ENCODE measurements at places on chromosomes 6 and 20.

DNA sequence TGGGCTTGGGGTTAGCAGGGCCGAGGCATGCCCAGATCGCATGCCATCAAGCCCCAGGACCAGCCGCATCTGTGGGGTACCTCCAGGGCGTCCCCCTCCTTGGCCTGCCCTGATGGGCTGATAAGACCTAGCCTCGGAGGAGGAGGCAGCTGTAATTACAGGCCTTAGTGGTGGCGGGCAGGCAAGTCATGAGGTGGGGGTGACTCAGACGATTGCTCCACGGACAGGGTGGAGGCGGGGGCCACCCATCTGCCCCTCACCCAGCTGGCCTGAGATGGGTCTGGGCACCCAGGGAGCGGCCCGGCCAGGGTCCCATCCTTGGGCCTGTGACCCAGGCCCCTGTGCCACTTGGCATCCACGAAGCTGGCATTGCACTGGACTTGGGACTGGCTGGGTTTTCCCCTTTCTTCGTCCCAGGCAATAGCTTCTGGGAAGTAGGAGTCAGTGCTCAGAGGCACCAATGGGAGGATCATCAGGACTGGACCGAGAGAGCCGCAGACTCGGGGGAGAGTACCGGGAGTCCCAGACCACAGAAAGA is 57.5 kb downstream of the CEBPB start:
- no peak overlapping the region for H3K4me3 ChIP-seq
- H3K36me3 ChIP-seq, result no peaks in the 10 kb centered on the region
- H3K27me3 ChIP-seq, result no peaks in the 10 kb centered on the region
- DNase-seq, result no peak
- H3K4me1 ChIP-seq, result peaks cover 30% of the 10 kb centered on the region
- no peak overlapping the region for H3K27ac ChIP-seq

DNA sequence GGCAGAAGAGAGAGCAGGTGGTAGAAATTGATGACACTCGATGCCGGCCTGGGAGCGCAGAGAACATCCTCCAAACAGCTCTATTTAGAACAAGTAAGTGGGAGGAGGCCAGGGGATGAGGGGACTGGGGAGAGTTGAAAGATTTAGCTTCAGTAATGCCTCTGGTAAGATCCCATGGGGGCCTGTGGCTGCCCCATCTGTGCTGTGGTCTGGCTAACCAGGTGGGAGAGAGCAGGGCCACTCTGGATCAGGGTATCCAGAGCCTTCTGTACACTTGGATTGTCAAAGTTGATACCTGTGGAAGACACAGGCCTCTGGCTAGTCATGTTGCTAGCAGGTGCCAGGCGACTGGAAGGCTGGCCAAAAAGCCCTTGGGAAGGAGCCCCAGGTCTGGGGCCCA is 27.6 kb downstream of the NCOA5 start:
- H3K4me3 ChIP-seq, result no peak overlapping the region
- no peaks in the 10 kb centered on the region for H3K27me3 ChIP-seq
- peaks cover 71% of the 10 kb centered on the region for H3K36me3 ChIP-seq
- no peaks in the 10 kb centered on the region for H3K4me1 ChIP-seq
- DNase-seq, result no peak
- H3K27ac ChIP-seq, result no peak overlapping the region

- no peak overlapping the region for H3K27ac ChIP-seq
- no peaks in the 10 kb centered on the region for H3K36me3 ChIP-seq
- no peak overlapping the region for H3K4me3 ChIP-seq
- no peak for DNase-seq
Measured at GRCh38 chr20:47031004-47031403, 136.4 kb downstream of the EYA2 start.

GRCh38 chr20:51388756-51389542 is 153.6 kb downstream of the NFATC2 start:
- no peaks in the 10 kb centered on the region for H3K27me3 ChIP-seq
- no peak overlapping the region for H3K4me3 ChIP-seq
- H3K36me3 ChIP-seq, result no peaks in the 10 kb centered on the region
- DNase-seq, result peak; percentile 22
- H3K4me1 ChIP-seq, result peaks cover 63% of the 10 kb centered on the region

DNA sequence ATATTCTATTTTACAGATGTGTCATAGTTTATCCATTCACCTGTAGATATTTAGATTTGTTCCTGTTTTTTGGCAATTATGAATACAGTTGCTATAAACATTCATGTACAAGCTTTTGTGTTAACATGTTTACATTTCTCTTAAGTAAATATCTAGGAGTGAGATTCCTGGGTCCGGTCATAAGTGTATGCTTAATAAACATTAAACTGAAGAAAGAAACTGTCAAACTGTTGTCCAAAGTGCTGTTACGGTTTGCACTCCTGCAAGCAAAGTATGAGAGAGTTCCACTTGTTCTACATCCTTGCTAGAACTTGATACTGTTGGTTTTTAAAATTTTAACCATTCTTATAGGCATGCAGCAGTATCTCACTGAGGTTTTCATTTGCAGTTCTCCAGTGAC is 138.6 kb downstream of the RALGAPA2 start:
- no peaks in the 10 kb centered on the region for H3K27me3 ChIP-seq
- H3K4me1 ChIP-seq, result no peaks in the 10 kb centered on the region
- H3K27ac ChIP-seq, result no peak overlapping the region
- H3K4me3 ChIP-seq, result no peak overlapping the region
- no peak for DNase-seq
- peaks cover 25% of the 10 kb centered on the region for H3K36me3 ChIP-seq

DNA sequence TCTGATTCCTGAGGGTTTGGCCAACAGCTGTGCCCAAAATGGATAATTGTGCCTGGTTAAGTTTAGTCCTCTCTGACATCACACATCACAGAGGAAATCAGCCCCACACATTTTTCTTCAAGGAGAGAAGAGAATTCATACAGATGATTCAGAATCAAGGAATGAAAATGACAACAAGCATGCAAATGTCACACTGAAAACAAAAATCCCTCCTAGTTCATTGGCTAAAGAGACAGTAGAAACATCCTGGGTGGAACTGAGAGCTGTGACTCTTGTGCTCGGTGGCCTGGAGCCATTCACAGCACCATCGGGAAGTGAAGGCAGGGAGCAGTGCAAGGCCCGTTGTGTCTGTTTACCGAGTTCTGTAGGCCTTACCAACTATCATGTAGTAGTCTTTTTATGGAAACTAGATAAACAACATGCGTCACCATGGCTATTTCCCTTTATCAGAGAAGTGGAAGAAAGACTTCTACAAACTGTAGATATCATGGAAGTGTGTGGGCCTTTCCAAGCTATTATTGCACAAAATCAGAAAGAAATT is 81.7 kb upstream of the TENT5A start:
- no peak for DNase-seq
- no peaks in the 10 kb centered on the region for H3K4me1 ChIP-seq
- no peak overlapping the region for H3K27ac ChIP-seq
- H3K4me3 ChIP-seq, result no peak overlapping the region

DNA sequence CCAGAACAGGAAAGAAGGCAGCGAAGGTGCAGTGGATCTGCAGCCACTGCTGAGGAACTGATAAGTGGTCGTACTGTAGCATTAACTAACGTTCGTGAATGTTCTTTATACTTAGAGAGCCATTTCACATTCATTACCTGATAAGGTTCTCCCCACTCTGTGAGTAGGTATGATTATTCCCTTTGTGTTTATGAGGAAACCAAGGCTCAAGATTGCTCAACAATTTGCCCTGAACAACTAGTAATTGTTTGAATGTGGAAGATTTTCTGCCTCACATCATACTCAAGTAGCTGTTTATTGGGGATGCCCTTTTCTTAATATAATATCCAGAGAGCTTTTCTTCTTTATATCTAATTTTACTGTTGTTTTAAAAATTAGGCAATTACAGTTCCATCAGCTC is 24.9 kb upstream of the ELOVL5 start:
- no peaks in the 10 kb centered on the region for H3K36me3 ChIP-seq
- H3K4me3 ChIP-seq, result no peak overlapping the region
- H3K27me3 ChIP-seq, result no peaks in the 10 kb centered on the region
- H3K27ac ChIP-seq, result no peak overlapping the region

- no peak for DNase-seq
- no peaks in the 10 kb centered on the region for H3K27me3 ChIP-seq
- no peak overlapping the region for H3K27ac ChIP-seq
- no peaks in the 10 kb centered on the region for H3K4me1 ChIP-seq
- H3K4me3 ChIP-seq, result no peak overlapping the region
Measured at GRCh38 chr6:166496460-166496859, 90.0 kb downstream of the RAMACL start.

DNA sequence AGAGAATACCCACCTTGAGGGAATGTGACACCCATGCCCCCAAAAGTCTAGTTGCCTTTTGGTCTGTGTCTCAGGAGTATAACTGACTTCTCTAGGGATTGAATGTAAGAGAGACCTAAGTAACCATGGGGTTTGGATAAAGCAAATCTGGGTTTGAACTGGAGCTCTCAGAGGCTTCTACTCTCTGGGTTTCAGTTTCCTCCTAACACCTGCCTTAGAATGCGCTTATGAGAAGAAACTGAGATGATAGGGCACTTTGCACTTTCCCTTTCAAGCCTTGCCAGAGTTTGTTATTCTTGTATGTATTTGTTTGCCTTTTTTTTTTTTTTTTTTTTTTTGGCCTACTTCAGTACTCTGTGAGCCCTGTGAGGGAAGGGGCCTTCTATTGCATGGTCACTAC is 19.4 kb downstream of the SDHAF4 start:
- no peak overlapping the region for H3K27ac ChIP-seq
- peaks cover 3% of the 10 kb centered on the region for H3K36me3 ChIP-seq
- no peaks in the 10 kb centered on the region for H3K4me1 ChIP-seq
- no peaks in the 10 kb centered on the region for H3K27me3 ChIP-seq
- H3K4me3 ChIP-seq, result no peak overlapping the region

DNA sequence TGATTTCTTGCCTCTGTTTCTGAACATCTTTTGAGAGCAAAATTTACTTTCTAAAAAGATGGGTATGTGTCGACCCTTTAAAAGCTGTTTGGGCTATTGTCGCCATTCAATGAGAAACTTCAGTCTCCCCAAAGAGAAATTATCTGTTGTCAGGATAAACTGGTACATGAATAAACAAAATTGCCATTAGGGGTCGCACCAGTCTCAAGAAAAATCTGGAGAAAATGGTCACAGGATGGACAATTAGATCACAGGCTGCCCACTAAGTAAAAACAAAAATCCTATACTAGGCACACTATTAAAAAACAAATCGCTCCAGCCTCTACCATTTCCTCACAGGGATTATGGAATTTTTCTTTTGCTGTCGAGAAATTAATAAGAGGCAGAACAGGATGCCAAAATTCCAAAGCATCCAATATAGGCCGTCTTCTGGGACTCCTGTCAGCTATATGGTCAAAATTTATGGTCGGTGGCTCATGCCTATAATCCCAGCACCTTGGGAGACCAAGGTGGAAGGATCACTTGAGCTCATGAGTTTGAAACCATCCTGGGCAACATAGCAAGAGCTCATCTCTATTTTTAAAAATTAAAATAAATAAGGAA is 5.5 kb upstream of the HLA-E start:
- H3K4me1 ChIP-seq, result no peaks in the 10 kb centered on the region
- no peak overlapping the region for H3K27ac ChIP-seq
- H3K36me3 ChIP-seq, result no peaks in the 10 kb centered on the region
- DNase-seq, result peak; percentile 20

GRCh38 chr6:136112262-136112661 is 137.8 kb downstream of the MTFR2 start:
- H3K27ac ChIP-seq, result no peak overlapping the region
- H3K4me1 ChIP-seq, result peaks cover 5% of the 10 kb centered on the region
- DNase-seq, result no peak
- H3K36me3 ChIP-seq, result no peaks in the 10 kb centered on the region
- no peaks in the 10 kb centered on the region for H3K27me3 ChIP-seq
- H3K4me3 ChIP-seq, result no peak overlapping the region

Measured in thyroid gland (tissue), 4 donors.